CD4-positive, alpha-beta T cell treated with Interleukin-4 for 1 hour (primary cell): ENCODE measurements at places on chromosomes 1 and 21.

- no peak for DNase-seq
Observed at GRCh38 chr21:45219517-45219916, 68.2 kb downstream of the POFUT2 start.

- no peak for DNase-seq
Observed at GRCh38 chr1:232223183-232223708, 406.7 kb downstream of the SIPA1L2 start.

GRCh38 chr1:4298361-4299083 is 355.9 kb upstream of the AJAP1 start:
- DNase-seq: no peak

DNA sequence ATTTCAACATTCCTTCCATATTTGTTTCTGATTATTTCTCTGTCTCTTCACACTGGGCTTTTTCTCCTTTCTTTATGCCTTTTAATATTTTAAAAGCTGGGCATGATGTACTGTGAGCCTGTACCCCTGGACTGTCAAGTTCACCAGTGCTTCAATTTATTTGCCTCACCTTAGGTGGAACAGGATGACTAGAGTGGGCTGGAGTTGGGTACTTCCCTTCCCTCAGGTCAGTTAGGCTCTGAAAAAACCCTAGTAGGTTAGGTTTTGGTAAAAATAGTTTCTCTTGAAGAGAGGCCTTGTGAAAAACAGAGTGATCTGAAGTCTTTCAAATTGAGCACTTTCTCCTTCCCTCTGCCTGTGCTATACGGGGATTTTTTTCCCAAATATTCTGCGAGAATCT is 163.0 kb upstream of the LYPLAL1 start:
- DNase-seq: no peak

GRCh38 chr1:116954440-116954839 is 44.7 kb downstream of the PTGFRN start:
- DNase-seq: no peak

- DNase-seq: no peak
Observed at GRCh38 chr1:98478121-98478520, 183.4 kb upstream of the SNX7 start.

DNA sequence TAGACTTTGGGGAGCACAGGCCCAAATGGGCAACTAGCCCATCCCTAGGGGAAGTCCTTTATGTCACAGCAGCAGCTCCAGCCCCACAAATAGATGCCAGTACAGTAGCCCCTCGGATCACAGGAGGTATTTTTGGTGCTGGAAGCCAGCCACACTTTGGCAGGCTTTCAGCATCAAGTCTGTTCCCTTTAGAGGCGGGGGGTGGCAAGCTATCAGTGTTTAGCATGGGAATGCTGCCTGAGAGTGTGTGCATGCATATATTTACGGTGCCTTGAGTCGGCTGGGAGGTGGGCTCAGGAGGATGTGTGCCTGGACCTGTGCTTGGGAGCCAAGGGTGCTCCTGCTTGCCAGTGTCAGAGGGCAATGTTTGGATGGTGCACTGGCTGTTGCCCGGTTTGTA is 3.5 kb upstream of the PLXNA2 start:
- no peak for DNase-seq

DNA sequence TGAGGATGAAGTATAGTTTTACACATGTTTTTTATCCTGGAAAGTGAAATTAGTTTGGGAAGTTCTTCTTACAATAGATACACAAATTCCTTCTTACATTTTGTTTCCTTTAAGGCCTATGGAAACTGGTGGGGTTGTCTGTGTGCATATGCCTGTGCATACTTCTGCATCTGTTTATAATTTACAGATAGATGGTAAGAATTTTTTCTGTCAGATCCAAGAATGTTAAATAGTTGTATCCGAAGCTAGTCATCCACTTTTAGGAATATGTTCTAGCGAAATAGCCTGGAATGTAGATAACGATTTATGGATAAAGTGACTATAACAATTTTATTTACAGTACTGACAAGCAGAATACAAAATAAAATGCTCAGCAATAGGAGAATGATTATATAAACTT is 194.1 kb downstream of the ROR1 start:
- DNase-seq: no peak

GRCh38 chr1:11984121-11984520 is 3.9 kb downstream of the MFN2 start:
- DNase-seq: no peak

- DNase-seq: no peak
Observed at GRCh38 chr1:145688328-145688727, 18.8 kb downstream of the PDZK1 start.

- no peak for DNase-seq
Observed at GRCh38 chr1:206589206-206589605, 23.1 kb downstream of the EIF2D start.

GRCh38 chr1:107935396-107936064 is 29.4 kb downstream of the VAV3 start:
- DNase-seq: peak; percentile 54

DNA sequence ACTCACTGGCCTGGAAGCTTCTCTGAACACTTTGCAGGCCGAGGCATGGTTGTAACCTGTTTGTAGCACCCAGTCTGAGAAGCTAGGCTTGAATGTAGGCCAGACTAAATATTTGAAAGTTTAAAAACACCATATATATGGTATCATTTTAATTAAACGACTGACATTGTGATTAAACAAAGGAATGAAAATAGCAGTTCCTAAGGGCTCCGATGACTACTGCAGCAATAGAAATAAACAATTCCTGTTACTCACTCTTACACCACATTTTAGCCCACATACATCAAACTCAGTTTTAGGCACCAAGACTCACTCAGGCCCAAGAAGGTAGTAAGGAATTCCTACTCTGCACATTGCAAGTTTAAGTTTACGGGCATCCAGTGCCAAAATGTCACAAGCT is 281.2 kb downstream of the AKT3 start:
- no peak for DNase-seq

DNA sequence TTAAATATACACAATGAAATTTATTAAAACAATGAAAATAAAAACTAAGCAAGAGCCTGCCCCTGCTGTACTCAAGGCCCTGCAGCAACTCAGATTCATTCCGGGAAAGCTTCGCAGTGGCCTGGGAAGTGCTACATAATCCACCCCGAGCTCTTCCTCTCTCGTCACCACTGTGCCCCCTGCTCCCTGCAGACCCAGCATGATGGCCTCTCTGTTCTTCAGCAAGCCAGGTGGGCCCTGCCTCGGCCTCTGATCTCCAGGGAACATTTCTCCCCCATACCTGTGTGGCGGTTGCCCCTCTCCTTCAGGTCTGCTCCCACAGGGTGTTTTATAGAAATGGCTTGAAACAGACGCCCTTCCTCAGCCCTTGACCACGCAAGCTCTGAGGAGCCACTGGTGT is 10.6 kb downstream of the RNF187 start:
- DNase-seq: no peak

GRCh38 chr1:57277681-57278080 is 146.2 kb downstream of the DAB1 start:
- DNase-seq: no peak

DNA sequence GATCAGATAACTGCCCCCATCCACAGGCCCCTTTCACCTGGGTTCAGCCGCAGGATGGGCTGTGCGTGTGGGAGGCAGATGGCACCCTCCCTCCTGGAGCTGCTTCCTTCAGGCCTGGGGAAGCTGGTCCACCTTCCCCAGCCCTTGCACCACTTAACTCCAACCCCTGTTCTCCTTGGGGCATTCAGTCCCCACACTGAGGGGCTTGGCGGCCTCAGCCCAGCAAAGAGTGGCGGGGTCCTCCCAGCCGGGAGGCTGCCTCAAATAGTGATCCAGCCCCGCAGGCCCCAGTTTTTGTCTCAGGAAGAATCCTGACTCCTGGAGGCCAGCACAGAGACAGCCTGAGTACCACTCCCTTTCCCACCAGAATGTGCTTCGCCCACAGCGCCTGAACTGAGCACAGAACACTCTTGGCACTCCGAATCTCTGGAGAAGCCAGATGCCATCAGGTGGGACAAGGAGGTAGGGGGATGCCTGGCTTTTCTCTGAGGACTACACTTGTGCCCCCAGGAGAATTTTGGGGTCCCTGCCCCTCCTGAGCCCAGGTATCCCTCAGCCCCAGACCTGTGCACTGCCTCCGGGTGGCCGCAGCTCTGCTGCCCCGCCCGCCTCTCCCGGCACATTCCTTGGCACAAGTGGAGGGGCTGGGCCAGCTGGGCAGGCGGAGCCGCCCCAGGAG is 936 bp downstream of the PAQR6 start:
- no peak for DNase-seq

- no peak for DNase-seq
Observed at GRCh38 chr1:36667256-36667655, 184.5 kb upstream of the CSF3R start.

- no peak for DNase-seq
Observed at GRCh38 chr1:156391366-156391677, 22.3 kb downstream of the RHBG start.

GRCh38 chr1:225911191-225912130 is 12.6 kb downstream of the PYCR2 start:
- DNase-seq: peak; percentile 69

DNA sequence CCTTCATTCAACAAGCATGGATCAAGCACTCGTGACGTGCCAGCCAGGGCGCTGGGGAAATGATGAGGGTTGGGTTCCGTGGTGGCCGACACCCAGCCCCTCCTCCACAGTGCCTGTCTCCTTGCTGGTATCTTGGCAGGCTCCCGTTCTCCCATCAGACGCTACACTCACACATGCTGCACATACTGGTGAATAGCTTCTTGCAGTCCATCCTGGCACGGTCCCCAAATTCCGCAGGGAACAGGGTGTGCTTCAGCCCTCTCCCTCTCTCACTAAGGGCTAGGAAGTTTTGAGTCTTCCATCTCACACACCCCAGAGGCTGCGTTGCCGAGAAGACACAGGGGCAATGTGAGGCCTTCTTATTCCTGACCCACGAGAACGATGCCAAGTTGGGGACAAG is 10.1 kb upstream of the MEF2D start:
- DNase-seq: no peak

DNA sequence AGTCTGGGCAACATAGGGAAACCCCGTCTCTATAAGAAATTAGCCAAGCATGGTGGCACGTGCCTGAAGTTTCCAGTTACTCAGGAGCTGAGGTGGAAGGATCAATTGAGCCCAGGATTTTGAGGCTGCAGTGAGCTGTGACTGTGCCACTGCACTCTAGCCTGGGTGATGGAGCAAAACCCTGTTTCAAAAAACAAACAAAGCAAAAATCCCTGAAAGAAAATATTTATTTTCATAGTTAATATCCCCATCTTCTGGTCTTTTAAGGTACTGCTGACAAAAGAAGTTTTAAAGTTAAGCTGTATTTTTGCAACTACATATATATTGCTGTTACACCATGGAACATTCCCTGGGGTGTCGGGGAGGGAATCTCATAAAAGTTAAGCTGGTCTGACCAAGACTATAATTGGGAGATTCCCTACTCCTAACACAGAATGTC is 26.0 kb downstream of the VAMP4 start:
- no peak for DNase-seq

DNA sequence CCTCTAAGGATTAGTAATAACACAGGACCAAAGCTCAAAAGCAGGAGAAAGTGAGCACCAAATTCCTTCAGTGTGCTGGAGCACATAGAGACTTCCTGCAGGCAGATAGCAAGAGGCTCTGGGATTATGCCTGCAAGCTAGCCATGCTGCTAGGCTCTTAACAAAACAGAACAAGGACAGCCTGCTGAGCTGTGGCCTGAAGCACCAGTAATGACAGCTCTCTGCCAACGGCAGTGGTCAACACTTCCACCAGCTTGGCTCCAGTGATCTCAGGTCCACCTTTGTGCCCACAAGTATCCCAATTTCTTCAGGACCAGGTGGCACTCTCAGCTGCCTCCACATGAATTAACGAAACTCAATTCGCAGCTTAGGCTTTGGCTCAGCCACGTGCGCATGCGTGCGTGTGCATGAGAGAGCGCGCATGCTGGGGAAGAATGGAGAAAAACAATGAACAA is 64.2 kb downstream of the SLC45A1 start:
- no peak for DNase-seq

DNA sequence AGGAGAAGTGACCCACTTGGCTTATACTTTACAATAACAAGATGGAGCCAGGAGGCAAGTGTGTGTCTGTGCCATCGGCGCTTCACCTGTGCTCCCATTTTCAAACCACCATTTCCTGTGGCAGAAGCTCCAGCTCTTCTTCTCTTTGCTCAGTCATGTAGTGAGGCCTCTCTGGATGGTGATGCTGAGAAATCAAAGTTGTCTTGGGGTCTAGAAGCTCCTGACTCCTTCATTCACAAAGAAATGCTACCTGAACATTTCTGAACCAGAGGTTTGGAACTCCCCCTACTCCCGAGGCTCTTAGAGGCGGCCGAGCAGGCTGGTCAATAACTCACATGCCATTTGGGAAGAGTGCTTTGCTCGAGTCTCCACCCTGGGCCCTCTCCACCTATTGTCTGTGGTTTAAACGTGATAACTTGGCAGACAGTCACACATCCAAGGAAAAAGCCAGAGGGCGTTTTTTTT is 18.0 kb downstream of the SLAMF1 start:
- no peak for DNase-seq

GRCh38 chr1:153538315-153538821 is 2.4 kb downstream of the S100A5 start:
- no peak for DNase-seq

DNA sequence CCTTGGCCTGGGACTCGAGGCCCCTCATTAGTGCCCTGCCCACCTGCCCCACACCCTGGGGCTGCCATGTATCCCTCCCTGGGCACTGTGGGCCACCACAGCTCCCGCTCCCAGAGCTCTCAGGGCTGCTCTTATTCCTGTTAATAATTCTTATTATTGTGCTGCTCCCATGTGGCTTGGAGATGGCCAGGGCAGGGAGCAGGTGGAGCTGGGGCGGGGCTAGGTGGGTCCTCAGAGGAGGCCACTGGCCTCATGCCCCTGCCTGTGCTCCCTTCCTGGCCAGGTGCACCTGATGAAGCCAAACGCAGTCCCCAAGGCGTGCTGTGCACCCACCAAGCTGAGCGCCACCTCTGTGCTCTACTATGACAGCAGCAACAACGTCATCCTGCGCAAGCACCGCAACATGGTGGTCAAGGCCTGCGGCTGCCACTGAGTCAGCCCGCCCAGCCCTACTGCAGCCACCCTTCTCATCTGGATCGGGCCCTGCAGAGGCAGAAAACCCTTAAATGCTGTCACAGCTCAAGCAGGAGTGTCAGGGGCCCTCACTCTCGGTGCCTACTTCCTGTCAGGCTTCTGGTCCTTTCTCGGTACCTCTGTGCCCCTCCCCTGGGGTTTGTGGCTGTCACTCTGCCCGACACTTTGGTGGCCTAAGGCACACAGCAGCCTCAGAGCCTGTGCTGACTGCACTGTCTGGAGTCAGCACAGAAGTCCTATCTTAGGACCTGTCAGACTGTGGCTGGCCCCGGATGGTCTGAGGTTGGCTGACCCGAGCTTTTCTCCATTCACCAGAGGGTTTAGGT is 34.1 kb downstream of the BMP8A start:
- DNase-seq: peak; percentile 58

DNA sequence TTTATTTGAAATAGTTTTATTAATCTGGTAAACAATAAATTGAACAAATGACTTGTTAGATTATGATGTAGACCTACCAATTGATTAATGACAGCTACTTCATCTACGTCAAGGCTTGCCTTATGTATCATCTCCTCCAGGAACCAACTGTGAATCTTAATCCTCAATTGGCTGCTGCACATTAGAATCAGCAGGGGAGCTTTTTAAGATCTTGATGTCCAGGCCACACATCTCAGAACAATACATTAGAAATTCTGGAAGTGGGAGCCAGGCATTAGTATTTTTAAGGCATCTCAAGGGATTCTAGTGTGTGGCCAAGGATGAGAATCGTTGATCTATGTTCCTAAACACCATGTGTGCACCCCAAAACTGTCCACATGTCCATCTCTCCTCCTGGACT is 52.0 kb upstream of the LYPLAL1 start:
- DNase-seq: no peak
